Thoracic aorta (tissue), 2 donors: ENCODE measurements at places on chromosomes 5 and 9.

DNA sequence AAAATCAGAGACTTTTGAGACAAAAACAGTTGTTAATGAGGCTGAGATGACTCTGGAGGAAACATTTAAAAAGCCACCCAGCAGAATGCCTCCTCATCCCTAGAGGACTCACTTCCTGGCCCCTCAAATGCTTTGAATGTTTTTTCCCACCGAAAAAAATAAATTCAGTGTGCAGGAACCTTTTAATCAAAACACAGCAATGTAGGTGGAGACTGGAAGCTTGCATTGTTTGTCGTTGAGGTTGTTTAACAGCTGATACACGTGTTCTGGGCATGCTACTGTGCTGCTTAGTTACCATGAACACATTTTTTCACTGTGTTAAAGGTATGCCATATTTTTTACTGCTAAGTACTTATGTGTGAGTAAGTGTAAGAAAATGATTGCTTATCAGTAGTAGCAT is 65.7 kb upstream of the ADCY2 start:
- no peak for DNase-seq

- DNase-seq = no peak
These were observed 119.6 kb upstream of the FST start for GRCh38 chr5:53360811-53361210.

- no peak for DNase-seq
These were observed 110.0 kb upstream of the PRR16 start for GRCh38 chr5:120354126-120354525.

DNA sequence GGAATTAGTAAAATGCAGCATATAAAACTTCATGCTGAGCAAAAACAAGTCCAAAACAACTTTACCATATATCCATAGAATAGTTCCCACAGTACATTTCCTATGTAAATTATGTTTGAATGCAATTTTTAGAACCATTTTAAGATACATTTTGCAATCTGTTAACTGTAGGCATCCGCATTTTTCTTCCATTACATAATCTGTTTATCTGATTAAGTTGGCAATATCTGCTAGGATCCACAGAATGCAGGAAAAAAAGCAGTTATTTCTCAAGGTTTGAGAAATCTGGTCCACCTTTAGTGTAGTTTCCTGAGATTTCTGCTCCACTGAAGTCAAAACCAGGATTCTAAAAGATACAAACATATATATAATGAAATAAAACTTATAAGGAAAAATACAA is 6.2 kb downstream of the NUDCD2 start:
- DNase-seq = no peak

GRCh38 chr9:128409978-128410377 is 10.7 kb upstream of the CERCAM start:
- no peak for DNase-seq

GRCh38 chr5:78242001-78242400 is 52.5 kb downstream of the AP3B1 start:
- DNase-seq = no peak

DNA sequence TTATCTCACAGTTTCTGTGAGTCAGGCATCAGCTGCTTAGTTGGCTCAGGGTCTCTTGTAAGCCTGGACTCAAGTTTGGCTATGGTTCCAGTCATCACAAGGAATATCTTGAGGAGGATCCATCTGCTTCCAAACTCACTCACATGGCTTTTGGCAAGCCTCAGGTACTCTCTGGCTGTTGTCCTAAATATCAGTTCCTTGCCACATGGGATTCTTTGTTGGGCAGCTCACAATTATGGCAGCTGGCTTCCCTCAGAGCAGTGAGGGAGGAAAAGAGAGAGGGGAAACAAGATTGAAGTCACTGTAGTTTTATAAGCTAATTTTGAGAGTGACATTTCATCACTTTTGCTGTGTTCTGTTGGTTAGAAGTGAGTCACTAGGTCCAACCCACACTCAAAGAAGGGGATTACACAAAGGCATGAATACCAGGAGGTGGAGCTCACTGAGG is 144.5 kb downstream of the GCNT1 start:
- no peak for DNase-seq

DNA sequence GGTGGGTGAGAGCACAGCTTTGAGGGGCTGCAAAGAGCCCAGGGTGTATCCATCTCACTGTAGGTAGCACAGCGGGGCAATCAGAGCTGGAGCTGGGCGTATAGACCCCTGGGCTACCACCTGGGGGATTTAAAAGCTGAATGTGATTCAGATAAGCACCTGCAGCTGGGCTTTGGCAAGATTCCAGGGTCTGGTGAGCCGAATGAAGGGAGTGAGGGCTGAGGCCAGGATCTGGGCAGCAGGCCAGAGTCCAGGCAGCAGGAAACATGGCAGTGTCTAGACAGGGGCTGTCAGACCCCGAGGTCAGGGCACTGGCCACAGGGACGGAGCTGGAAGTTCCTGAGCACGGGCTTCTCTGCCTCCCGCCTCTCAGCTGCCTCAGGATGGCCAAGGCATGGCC is 8.7 kb downstream of the ASS1 start:
- no peak for DNase-seq

DNA sequence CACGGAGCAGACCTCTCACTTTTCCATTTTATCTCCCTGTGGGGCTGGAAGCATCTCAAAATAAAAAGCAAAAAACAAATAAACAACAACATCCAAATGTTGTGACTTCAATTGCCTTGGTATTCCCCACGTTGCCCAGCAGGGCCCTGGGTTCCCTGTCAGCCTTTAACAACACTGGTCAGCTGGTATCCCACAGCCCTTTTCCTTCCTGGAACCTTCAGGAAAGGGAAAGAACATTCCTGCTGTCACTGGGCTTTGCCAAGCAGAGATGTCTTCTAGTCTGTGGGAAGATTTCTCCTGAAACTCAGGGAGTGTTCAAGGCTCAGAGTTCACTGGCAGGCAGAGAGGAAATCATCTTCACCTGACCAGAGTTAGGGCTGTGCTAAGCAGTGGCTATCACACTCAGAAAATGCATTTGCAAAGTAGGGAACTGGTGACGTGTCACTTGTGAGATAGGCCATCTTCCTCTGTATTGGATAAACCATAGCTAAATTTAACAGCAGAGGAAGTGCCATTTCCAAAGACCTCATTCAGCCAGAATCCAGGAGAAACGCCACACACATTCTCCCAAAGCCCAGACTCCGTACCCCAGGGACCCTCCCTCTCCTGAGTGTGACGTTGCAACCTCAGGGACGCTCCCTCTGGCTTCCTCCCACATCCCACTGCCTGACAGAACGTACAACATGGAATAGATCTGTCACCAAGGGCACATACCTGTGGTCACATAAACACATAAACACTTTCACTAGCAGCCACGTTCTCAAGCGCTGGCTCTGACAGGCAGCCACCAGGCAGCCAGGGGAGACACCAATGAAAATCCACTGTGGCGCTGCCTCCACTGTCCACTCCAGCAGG is 274.0 kb upstream of the DAPK1 start:
- no peak for DNase-seq

DNA sequence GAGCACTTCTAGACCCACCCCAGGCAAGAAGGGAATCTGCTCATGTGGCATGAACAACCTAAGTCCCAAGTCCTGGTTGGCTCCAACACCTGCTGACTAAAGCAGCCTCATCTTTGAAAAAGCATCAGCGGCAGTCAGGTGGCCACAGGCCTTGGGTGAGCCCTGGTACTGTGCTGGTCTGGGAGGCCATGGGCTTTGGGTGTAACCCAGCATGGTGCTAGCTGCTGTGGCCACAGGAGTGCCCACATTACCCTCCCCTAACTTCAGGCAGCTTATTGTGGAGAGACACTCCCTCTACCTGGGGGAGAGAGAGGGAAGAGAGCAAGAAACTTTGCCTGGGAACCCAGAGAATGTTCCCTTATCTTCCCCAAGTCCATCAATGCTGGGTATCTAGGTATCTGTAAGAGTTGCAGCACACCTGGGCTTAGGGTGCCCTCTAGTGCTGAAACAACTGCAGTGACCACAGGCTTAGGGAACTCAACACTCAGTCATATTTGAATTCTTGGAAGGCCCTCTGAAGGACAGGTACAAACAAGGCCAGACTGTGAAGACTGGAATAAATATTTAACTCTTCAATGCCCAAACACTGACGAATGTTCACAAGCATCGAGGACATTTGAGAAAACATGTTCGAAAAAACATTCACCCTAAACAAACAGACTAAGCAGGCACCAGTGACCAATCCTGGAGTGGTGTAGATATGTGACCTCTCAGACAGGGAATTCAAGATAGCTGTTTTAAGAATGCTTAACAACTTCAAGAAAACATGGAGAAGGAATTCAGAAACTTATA is 69.9 kb upstream of the OR2K2 start:
- DNase-seq = no peak

GRCh38 chr5:125215593-125215992 is 469.2 kb upstream of the ZNF608 start:
- no peak for DNase-seq

GRCh38 chr9:928363-929042 is 48.0 kb upstream of the DMRT3 start:
- DNase-seq = no peak

GRCh38 chr5:136206361-136206760 is 13.4 kb upstream of the SMIM32 start:
- DNase-seq = no peak

GRCh38 chr5:35833224-35833623 is 23.5 kb upstream of the IL7R start:
- no peak for DNase-seq

GRCh38 chr5:139090581-139090980 is 107.6 kb downstream of the SIL1 start:
- no peak for DNase-seq

DNA sequence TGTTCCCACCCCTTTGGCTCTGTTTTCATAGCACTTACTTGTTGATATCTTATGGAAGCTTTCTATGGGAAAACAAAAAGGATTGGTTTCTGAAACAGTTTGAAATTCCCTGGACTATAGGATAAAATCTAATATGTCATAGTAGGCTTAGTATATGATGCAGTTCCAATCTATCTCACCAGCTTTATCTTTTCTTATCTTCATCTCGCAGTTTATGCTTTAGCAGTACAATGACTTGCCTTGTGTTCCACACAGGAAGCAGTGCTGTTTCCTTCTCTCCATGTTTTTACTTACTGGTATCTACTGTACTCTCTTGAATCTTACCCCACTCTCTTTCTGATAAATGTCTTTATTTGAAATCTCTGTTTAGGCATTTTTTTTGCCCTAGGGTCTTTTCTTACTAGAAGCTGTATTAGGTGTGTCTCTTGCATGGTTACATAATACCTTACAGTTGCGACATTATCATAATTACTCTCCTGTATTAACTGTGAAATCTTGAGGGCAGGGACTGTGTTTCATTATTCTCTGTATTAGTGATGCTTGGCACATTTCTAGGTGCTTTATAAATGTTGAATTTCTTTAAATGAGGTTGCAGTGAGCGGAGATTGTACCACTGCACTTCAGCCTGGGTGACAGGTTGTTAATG is 76.3 kb downstream of the FOCAD start:
- no peak for DNase-seq

DNA sequence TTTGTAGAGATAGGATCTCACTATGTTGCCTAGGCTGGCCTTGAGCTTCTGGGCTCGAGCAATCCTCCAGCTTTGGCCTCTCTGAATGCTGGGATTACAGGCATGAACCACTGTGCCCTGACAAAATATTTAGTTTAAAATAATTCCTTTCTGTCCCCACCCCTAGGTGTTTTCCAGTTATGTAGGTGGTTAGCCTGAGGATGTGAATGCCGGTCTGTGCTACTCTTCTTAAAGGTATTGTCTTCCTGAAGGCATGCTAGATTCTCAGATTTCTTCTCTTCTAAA is 56.7 kb upstream of the BASP1 start:
- DNase-seq = no peak

GRCh38 chr5:112554101-112554977 is 135.3 kb upstream of the EPB41L4A start:
- DNase-seq = no peak

GRCh38 chr5:96709152-96709821 is 47.1 kb downstream of the CAST start:
- no peak for DNase-seq

DNA sequence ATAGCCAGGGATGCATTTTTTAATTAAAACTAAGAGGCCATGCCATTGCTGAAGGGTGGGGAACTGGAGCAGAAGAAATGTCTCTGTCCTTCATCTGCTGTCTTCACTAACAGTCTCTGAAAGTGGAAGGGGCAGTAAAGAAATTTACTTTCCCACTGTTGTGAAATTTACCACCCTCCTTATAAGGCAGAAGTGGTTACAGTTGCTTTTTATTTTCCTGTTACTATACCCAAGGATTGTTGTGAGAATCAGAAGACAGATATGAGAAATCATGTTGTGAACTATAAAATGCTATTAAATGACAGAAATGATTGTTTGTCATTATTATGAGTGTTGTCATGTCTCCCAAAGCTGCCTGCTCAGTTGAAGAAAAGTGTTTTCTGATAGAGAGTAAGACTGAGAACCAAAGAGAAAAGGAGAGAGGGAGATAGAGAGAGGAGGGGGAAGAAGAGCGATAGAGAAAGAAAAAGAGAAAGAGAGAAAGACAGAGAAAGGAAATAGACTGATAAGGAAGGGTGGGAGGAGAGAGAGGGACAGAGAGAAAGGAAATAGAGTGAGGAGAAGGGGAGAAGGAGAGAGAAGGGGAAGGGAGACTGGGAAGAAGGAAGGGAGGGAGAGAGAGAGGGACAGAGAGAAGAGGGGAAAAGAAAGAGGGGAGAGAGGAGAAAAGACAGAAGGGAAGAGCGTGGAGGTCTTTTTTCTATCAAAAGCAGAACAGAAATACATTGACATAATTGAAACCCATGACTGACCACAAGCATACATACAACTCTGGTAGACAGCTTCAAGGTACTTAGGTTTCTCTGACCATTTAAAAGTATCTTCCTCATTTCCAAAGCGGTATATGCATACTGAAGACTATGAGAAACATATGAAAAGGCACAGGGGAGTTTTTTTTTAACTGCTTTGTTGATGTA is 22.5 kb downstream of the SEC61B start:
- no peak for DNase-seq

GRCh38 chr9:98808875-98809274 is 1.4 kb downstream of the GALNT12 start:
- DNase-seq = no peak

GRCh38 chr5:32231929-32232328 is 57.8 kb upstream of the GOLPH3 start:
- no peak for DNase-seq

- no peak for DNase-seq
These were observed 508.0 kb downstream of the PTPRD start for GRCh38 chr9:10104774-10105173.

- DNase-seq = no peak
These were observed 124.3 kb downstream of the ARL15 start for GRCh38 chr5:54186108-54186507.

- no peak for DNase-seq
These were observed 18.0 kb downstream of the POLR1E start for GRCh38 chr9:37503736-37504135.

- no peak for DNase-seq
These were observed 207.8 kb upstream of the TARS1 start for GRCh38 chr5:33232731-33233505.

DNA sequence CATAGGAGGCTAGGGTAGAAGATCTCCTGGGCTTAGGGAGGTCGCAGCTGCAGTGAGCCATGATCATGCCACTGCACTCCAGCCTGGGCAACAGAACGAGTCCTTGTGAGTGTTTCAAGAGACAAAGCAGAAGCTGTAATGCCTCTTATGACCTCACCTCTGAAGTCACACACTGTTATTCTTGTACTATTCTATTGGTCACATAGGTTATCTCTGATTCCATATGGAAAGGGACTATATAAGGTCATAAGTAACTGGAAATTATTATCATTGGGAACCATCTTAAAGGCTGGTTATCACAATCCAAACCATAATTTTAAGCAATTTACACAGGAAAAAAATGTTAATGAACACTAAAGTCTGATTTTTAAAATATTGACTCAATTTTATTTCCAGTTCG is 17.9 kb upstream of the AFF4 start:
- no peak for DNase-seq

- no peak for DNase-seq
These were observed 18.3 kb upstream of the NDST1 start for GRCh38 chr5:150489360-150490295.
